CD4-positive, alpha-beta T cell treated with Interleukin-17A for 1 hour (primary cell): ENCODE measurements at places on chromosomes 3 and 15.

DNA sequence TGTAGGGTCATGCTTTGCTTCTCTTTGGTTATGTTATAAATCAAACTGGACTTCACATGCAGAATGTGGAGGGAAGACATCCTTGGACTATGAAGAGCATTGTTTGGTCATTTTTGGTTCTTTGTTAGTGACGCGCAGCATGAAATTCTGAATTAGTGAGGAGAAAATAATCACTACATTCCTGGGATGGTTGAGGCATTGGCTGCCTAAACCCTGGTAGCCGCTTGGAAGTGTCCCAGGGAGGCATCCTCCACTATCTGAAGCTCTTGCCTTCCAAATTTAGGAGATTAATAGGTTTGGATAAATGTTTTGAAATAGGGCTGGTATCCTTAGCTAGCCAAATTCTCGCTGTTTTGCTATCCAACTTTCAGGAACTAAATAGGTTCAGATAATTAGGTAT, 96.2 kb downstream of the CLSTN2 start:
- DNase-seq: no peak

DNA sequence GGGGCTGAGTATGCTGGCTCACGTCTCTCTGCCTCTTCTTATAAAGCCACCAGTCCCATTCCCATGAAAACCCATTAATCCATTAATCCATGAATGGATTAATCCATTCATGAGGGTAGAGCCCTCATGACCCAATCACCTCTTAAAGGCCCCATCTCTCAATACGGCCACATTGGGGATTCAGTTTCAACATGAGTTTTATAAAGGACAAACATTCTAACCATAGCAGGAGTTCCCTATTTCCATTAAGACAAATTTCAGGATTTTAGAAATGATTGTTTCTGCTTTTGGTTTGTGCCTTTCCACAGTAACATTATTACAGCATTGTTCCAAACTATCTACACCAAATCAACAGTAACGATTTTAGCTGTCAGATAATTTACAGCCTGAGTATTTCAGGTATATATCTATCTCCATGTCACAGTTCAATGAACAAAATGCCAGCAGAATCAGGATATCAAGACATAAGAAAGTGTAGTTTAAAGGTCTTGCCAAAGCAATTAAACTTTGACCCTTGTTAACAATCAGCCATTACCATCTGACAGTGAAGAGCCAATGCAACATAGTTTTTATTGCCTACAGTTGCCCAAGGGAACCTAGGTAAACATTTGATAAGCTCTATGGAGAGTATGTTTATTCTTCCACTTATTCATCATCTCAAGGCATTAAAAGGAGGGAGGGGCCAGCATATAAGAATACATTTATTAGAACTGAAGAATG, 3.8 kb downstream of the TSPAN3 start:
- no peak for DNase-seq

- no peak for DNase-seq
Observed at GRCh38 chr15:53833134-53833624, 73.7 kb upstream of the WDR72 start.

GRCh38 chr3:126343649-126344035, 13.6 kb downstream of the KLF15 start:
- no peak for DNase-seq

DNA sequence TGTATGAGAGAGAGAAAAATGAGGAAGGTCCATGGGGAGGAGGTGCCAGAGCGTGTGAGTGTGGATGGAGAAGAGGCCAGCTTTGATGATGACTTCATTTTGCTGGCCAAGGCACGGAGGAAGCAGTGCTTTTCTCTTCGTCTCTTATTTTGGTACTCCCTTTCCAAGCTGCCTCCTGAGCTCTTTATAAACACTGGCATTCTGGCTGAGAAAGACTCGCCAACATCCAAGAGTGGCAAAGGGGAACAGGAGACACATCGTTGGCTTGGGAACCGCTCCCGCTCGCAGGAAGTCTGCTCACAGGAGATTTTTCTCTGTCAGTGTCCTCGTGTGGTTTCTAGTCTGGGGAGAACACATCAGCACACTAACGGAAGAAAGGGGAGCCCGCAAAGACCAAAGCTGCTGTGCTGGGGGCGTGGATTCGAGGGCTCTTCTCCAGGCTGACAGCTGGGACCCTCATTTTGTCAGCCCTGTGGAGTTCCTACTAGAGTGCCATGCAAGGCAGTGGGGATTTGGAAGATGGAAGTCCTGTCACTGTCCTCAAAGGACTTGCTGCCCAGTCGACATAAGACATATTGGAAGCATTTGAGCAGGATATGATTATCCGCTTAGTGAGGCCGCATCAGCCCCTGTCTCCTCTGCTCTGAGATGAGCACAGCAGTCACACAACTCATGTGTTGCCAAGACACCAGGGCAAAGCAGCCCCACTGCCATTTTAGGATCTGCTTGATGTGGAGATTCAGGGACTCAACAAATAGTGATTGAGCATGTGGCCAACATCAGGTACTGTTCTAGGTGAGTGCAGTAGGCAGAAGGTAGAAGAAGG, 8.0 kb upstream of the SEMA4B start:
- no peak for DNase-seq

GRCh38 chr3:113212150-113212843, 940 bp downstream of the BOC start:
- DNase-seq: no peak

DNA sequence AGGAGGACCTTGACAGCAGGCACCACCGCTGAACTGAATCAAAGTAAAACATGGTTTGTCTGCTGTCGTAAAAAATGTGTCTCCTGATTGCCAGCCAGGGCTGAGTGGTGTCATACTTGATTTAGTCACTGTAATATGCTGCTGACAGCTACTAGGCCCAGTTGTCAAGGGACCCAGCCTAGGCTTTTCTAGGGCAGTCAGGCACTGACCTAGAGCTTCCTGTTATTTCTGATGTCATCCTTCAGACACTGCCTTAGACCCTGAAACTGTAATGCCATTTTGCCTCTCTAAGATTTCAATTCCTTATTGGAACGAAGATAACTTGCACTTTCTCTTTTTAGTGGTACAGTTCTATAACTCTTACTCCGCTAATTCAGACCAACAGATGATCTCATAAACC, 2.6 kb upstream of the MRPL3 start:
- no peak for DNase-seq

GRCh38 chr15:45871121-45871855, 236.5 kb downstream of the SQOR start:
- DNase-seq: no peak

- DNase-seq: no peak
Observed at GRCh38 chr15:76674883-76675282, 230.3 kb downstream of the SCAPER start.

DNA sequence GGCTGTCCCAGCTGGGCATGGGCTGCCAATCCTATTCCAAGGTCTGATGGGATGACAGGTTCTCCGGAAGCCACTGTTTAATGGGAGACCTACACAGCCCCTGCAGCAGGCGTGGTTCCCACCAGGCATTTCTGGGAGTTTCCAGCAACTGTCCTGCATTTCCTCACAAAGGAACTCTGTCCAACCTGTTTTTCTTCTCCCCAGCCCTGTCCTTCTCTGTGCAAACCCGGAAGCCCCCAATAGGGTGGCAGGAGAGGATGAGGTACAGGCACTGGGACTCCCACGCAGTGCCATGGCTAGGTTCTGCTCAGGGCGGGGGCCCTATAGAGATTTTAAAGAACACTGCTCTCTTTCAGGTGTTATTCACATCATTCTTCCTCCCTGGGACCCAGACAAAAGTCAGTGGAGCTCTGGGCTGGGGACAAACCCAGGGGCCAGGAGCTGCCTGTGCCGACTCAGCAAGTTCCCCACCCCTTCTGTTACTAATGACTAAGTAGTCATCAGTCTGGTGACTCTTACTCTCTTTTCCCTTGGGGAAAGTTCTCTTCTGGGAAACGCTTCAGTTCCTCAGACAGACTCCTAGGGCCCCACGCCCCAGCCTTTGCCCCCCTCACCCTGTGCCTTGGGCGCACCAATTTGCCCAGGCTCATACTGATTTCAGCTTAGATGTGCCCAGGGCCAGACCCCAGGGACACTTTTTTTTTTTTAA, 97.7 kb downstream of the CD47 start:
- no peak for DNase-seq

DNA sequence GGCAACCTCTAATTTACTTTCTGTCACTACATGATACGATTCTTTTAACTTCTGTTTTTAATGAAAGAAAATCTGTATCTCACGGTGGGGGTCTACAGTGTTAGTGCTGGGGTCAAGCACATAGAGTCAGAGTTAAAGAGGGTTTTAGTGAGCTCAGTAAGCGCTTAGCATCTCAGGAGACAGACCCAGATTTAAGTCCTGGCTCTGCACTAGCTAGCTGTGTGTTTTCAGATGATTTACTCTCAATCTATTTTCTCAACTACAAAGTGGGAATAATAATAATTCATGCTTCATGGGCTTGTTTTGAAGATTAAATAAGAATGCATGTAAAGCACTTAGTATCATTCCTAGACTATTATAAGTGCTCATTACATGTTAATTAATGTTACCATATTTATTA, 63.4 kb upstream of the KBTBD8 start:
- DNase-seq: no peak

- no peak for DNase-seq
Observed at GRCh38 chr3:12777171-12777570, 18.1 kb upstream of the TMEM40 start.

- DNase-seq: peak; percentile 98
Observed at GRCh38 chr3:48716982-48717746, at the start of gene IP6K2. Gene IP6K2 (minus strand): TSS chr3:48717221. CDS start chr3:48695291, 21,930 bp downstream.

GRCh38 chr3:184227481-184227935, 1.9 kb upstream of the VWA5B2 start:
- DNase-seq: peak; percentile 62
